Activated naive CD8-positive, alpha-beta T cell treated with anti-CD3 and anti-CD28 coated beads, Interleukin-2, amount 50 U/mL, for 16 hours (primary cell): ENCODE measurements at places on chromosomes 11 and 22.

DNA sequence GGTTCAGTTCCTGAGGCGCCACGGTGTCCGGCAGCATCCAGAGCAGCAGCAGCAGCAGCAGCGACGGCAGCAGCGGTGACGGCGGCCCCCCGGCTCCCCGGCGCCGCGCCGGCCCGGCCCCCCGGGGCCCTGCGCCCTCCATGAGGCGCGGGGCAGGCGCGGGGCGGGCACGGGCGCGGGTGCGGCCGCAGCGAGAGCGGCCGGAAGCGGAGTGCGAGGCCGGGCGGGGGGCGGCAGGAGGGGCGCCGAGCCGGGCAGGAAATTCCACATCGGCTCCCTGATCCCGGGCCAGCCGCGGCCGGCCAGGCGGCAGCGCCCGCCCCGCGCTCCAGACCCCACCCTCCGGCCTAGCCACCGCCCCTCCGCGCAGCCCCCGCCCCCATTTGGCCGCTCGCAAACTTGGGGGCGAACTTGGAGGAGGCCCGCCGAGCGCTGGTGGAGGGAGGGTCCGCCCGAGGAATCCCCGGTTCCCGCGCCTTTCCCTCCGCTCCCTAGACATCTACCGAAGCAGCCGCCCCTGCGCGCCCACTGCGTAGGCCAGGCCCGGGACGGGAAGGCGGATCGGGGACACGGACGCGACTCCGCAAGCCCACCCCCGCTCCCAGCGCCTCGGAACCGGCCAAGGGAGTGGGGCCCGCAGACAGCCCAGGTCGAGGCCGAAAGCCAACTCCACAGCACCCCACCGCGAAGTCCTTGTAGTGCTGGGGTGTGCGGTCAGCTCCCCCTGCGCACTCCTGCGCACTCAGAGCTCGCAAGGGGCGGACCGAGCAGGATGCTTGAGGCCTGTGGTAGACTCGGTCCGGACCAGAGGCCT, at the start of gene SCARF2:
Gene SCARF2, minus strand, starts transcription at position 213 of the 814 bp plus-strand sequence. Its CDS starts 71 bp downstream, at position 142.
- no peak for DNase-seq

DNA sequence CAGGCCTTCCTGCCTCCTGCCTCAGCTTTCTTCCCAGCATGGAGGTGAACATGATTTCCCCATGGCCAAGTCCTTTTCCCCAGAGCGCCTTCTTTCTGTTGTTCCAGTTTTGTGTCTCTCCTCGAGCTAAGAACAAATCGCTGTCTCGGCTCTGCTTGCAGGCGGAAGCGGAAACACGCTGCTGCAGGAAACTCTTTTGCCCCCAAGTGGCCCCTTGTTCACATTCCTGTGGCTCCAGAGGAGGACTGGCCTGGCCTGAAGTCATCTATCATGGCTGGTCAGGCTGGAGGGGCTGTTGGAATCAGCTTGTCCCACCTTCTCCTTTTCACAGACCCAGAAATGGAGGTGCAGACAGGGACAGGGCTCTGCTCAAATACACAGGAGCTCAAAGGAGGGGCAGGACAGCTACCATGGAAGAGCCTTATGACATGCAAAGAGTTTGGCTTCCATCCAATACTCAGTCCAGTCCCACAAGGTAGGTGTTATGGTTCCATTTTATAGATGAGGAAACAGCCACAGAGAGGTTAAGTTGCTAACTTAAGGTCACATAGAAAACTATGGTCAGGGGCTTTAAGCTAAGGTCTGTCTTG, 182.2 kb upstream of the SYT13 start:
- DNase-seq = no peak

DNA sequence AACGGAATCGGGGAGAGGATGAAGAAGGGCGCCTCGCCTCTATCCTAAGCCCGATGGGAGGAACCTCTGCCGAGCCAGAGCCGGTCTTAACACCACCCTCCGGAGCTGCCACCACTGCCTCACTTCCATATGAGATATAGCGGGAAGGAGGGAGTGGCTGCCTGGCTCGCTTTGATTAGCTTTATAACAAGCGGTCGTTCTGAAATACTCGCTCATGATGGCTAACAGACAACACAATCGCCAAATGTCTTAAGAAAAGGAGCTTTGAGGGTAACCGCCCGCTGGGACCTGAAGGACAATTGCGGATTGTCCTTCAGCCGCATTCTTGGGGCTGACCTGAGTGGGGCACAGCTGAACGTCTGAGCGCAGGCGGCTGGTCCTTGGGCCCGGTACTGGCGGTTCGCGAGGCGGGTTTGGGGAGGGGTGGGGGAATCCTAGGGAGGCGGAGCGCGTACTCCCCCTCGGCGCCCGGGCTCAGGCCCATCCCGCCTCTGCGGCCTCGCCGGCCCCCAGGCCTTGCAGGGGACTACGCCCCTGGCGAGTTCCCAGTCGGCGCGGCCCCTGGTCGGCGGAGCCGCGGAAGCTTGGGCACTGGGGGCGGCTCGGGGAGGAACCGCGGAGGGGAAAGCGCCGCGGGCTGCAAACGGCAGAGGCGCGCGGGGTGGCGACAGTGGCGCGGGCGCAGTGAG, at the start of gene PLAAT5:
Gene PLAAT5, minus strand, starts transcription at position 617 of the 689 bp plus-strand sequence. Its CDS starts 133 bp downstream, at position 484.
- DNase-seq = no peak

GRCh38 chr11:64078905-64079304, 43.2 kb downstream of the FLRT1 start:
- no peak for DNase-seq

GRCh38 chr22:21764038-21764804, 28.6 kb upstream of the YPEL1 start:
- DNase-seq = no peak

DNA sequence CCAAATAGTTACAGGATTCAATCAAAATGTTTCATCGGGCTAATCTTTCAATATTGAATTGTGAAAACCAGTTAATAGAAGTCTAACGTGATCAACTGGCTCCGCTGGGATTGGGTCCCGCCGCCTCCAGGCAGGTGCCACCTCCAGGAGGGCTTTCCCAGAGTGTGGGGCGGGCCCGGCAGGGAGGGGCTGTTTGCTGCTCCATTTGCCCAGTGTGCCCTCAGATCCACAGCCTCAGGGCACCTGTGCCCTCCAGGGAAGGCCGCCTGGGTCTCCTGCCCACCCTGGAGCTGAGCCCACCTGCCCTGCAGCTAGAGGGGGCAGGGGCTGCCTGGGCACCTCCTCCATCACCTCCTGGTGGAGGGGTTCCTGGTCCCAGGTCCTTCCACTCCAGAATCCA, 17.9 kb downstream of the BRSK2 start:
- no peak for DNase-seq

GRCh38 chr11:8709002-8709672, 26.5 kb downstream of the RPL27A start:
- DNase-seq = no peak

GRCh38 chr11:41461057-41461681, 1.7 kb upstream of the LRRC4C start:
- no peak for DNase-seq

DNA sequence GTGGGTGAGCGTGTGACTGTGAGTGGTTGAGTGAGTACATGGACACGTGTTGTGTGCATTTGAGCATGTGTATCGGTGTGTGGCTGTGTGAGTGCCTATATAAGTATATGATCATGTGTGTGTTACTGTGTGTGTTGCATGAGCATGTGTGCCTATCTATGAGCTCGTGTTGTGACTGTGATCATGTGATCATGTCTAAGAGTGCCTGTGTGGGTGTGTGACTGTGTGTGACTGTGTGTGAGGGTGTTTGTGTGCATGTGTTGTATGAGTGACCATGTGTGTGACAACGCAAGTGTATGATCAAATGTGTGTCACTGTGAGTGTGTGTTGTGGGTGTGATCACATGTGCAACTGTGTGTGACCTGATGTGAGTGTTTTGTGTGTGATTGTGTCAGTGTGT, 88.8 kb downstream of the UBASH3B start:
- no peak for DNase-seq

GRCh38 chr11:58513747-58514367, 6.0 kb upstream of the OR5B21 start:
- DNase-seq = no peak

- DNase-seq = no peak
These were observed 18.2 kb upstream of the OR6A2 start for GRCh38 chr11:6817694-6818093.

DNA sequence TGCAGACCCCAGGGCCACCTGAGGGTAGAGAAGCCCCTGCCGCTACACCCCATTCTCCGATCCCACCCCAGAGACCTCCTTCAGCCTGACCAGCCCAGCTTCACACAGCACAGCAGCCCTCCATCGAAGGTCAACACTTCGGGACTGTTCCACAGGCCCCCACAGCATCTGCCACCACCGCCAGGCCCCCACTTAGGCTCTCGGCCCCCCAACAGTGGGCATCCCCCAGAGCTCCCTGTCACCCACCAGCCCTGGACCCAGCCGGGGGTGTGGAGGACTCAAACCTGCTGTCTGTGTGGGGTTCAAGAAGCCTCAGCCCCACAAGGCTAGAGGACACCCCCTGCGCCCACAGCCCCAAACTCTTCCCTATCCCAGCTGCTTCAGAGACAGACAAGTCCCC, 6.2 kb downstream of the SBF1 start:
- DNase-seq = no peak

DNA sequence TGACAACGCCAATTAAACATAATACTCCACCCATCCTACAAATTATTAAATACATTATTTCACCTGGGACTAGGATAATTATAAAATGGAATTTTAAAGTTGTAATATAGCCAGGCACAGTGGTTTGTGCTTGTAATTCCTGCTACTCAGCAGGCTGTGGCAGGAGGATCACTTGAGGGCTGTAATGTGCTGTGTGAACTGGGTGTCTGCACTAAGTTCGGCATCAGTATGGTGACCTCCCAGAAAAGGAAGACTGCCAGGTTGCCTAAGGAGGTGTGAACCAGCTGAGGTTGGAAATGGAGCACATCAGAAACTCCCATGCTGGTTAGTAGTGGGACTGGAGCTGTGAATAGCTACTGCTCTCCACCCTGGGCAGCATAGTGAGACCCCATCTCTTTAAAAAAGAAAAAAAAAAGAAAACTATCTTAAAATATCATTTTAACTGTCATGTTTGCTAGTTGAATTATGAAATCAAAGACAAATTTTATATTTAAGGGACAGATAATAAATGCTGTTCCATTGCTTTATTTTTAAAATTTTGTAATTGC, 28.0 kb downstream of the PPP6R2 start:
- DNase-seq = no peak
